SJSA1 (cell line): ENCODE measurements at places on chromosomes 2 and 18.

DNA sequence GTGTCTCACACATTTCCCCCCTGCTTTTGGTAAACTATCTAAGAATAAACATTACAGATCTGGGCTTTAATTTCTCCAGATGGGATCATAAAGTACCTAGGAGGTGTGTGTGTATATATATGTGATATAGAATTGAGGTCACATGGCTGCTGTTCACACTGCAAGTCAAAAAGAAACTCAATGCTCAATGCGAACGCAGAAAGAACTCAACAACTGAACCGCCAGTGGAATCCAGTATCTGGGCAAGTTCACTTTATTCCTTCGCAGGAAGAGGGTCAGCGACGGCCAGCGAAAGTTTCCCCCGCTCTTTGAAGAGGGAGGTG is 17.7 kb downstream of the POU3F3 start:
- no peak for DNase-seq

DNA sequence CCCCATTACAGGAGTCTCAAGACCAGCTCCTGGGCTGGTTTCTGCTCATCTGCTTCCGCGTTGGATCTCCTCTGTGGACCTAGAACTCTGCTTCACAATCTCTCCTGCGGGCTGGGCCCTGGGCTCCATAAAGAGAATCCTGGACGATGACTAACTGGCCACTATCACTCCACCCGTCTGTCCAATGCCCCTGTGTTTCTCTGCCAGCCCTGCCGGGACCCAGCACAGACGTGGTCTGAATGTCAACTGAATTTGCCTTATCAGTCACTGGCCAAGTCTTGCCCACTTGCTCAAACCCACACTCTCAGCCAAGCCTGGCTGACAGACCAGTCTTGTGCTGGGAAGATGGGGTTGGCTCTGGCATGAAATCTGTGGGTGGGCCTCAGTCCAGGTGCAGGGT is 17.4 kb downstream of the KIF3C start:
- DNase-seq, result no peak

DNA sequence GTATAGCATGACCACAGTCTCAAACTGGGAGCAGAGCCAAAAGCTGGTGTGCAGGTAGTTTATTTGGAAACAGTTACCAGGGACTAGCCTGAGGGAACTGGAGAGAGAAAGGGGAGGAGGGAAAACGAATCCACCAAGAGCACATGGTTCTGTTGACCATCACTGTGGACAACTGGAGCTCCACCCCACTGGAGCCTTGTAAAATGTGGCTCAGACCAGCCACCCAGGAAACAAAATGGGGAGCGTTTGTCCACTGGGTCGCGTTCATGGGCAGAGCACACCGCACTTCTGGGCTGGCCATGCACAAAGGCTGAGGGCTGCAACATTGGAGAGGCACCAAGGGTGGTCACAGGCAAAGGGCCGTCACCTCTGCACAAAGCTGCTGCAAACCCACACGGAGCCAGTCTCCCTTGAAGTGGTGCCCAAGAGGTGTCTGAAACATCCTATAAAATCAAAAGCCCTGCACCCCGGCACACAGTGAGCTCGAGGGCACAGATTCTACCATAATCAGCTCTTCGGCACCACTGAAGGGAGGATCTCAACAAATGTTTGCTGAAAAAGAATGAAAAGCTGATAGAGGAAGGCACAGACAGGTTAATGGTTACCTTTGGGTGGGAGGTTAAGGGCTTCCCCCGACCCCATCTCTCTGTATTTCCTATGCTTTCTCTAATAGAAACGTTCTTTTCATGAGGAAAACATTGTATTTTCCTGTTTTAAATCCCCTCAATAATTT is 192.9 kb downstream of the INHBB start:
- no peak for DNase-seq

GRCh38 chr18:26993568-26993967 is 128.1 kb upstream of the AQP4 start:
- DNase-seq, result no peak

GRCh38 chr2:119724656-119725485 is 34.9 kb upstream of the PTPN4 start:
- no peak for DNase-seq

GRCh38 chr2:20137884-20138283 is 86.5 kb upstream of the LAPTM4A start:
- no peak for DNase-seq

DNA sequence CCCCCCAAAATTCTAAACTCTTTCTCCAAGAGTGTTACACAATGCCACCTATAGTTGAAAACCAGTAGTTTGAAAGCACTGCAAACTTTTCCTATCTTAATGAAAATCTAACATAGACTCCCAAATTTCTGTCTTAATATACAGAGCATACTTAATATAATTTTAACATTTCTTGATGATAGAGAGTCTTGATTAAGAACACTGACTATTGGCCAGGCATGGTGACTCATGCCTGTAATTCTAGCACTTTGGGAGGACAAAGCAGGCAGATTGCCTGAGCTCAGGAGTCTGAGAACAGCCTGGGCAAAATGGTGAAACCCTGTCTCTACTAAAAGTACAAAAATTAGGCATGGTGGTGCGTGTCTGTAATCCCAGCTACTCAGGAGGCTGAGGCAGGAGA is 34.2 kb downstream of the ASXL2 start:
- DNase-seq, result no peak

GRCh38 chr18:3083766-3084165 is 70.8 kb upstream of the LPIN2 start:
- no peak for DNase-seq

DNA sequence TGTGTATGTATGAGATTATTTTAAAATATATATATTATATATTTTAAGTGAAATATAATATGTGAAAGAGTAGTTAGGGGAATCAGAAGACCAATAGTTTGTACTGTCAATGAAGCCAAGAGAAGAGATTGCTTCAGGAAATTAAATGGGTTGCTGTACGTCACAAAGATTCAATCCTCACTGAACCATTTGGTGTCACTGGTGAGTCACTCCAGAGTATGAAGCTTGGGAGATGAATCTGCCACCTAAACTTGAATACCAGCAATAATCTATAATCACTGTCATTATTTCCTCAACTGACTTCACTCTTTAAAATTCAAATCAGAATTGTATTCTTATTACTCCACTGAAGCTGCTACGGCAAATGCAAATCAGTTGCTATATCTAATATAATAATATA is 41.9 kb upstream of the SCN9A start:
- DNase-seq, result no peak

GRCh38 chr2:43605851-43606250 is 10.0 kb upstream of the THADA start:
- DNase-seq, result no peak

- no peak for DNase-seq
Measured at GRCh38 chr2:177404243-177404642, 11.7 kb downstream of the AGPS start.

GRCh38 chr2:75055142-75055819 is 96.8 kb downstream of the POLE4 start:
- no peak for DNase-seq

GRCh38 chr2:172834881-172835280 is 99.2 kb downstream of the RAPGEF4 start:
- DNase-seq, result no peak

GRCh38 chr18:23291456-23292205 is 156.3 kb downstream of the CABLES1 start:
- no peak for DNase-seq
